Caco-2 (cell line): ENCODE measurements at places on chromosomes 12 and 14. TPM values are rescaled to one million over a fixed set of nuclear protein-coding genes. Genes with fewer than 3 reads are reported as not detected.

- H3K27me3 ChIP-seq = peaks cover 10% of the 10 kb centered on the region
- H3K36me3 ChIP-seq = no peaks in the 10 kb centered on the region
- no peak for DNase-seq
- no peak overlapping the region for H3K27ac ChIP-seq
- no peaks in the 10 kb centered on the region; the same call in none of the 2 replicates for H3K4me1 ChIP-seq
Observed at GRCh38 chr12:44874981-44875416, 1.1 kb downstream of the NELL2 start.

- H3K4me1 ChIP-seq = no peaks in the 10 kb centered on the region
- no peaks in the 10 kb centered on the region for H3K27me3 ChIP-seq
- no peak overlapping the region for H3K27ac ChIP-seq
- no peaks in the 10 kb centered on the region for H3K36me3 ChIP-seq
- no peak overlapping the region for H3K4me3 ChIP-seq
Observed at GRCh38 chr12:127393465-127393864, 873.5 kb upstream of the TMEM132C start.

DNA sequence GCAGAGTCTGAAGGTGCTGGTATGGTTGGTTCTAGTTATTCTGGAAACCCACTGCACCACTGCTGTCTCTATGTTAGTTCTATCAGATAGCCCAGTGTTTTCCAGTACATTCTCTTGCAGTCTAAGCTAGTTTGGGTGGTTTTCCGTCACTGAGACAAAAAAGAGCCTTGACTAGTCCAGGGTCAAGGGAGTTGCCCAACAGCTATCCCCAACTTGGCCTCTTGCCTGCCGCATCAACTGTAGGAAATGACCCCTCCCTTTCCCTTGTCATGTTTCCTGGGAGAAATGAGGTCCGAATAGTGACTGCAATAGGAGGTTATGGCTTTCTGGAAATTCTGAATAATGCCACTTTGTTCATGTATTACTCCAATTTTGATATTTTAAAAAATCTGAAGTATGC is 160.4 kb downstream of the EFCAB11 start:
- H3K36me3 ChIP-seq = peaks cover 3% of the 10 kb centered on the region; the same call in 1 of the 2 replicates
- H3K4me3 ChIP-seq = no peak overlapping the region
- no peaks in the 10 kb centered on the region for H3K27me3 ChIP-seq
- DNase-seq = no peak

SRGAP1 gene
- total RNA-seq = 21.7 and 22.1 TPM in 2 replicates
